Astrocyte (in vitro differentiated cells and primary cell): ENCODE measurements at places on chromosomes 5 and 9.
A peak's percentile ranks its signal among the peaks of the same experiment; 100 is the strongest.

DNA sequence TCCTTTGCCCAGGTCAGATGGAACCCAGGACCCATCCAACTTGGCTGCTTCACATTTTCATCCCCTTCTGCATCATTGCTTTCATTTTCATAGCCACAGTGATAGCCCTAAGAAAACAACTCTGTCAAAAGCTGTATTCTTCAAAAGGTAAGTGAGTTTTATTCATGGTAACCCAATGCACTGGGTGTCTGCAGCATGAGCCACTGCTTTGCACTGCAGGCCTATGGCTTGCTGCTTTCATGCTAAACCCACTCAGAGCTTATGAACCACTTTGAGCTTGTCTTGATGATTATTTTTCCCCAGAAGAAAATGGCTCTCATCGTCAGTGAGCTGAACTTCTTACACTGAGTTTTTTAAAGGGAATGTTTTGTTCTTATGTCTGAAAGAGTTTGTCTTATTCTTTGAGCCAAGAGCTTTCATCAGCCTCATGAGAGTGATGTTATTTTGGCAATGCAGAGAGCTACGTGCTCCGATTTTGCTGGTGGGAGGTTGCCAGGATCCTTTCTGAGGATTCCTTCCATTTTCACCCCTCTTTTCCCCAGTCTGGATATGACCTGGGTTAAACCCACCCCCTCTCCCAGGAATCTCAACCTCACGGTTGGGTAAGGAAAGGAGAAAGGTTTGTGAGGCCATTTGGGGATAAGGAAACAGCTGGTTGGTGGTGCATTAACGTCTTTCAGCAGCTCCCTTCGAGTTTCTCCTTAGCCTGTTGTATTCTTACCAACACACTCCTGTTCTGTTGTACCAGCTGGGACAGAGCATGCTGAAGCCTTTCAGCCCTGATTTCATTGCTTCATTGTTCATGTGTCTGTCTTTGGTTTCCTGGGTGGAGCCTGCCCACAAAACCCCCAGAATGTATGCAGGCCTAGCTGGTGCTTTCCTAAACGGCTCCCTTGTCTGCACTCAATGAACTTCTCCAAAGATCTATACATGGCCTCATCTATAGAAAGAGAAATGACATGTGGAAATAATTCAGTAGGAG, 47.6 kb downstream of the PDCD1LG2 start:
- DNase-seq = peak; percentile 23

GRCh38 chr9:89729954-89730530, 125.2 kb downstream of the GADD45G start:
- DNase-seq = no peak

DNA sequence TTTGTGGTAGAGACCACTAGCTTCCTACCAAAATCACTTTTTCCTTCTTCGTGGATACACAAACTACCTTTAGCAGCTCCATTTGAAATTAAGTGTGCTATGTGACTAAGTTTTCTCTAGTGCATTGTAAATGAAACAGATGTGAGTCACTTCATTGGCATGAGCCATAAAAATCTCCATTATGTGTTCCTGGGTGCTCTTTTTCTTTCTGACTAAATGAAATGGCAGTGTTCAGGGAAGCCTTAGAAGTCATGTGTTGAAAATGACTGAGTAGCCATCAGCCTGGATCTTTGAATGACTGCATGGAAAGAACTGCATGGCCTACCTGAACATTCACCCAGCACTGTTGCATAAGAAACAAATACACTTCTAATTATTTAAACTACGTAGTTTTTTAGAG, 107.9 kb downstream of the NDUFAF2 start:
- peak; percentile 91 for DNase-seq

DNA sequence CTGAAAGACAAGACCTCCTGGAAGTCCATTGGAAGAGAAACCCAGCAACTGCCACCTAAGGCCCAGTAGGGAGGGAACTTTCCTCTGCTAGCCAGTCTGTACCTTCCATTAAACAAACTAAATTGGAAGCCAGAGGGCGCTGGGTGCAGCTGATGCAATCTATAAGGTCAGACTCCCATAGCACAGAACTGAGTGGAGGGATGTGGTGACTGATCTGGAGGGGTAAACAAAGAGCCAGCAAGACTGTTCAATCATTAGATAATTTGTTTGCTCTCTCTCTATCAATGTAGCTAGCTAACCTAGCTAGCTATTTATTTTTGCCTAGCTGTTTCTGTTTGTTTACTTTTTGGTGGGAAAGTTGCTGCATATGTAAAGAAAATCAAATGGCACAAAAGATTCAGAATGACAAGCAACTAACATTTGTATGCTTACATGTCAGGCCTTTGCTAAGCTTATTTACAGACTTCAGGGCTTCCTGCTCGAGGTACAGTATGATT, 291.8 kb upstream of the DAB2 start:
- DNase-seq = peak; percentile 37

DNA sequence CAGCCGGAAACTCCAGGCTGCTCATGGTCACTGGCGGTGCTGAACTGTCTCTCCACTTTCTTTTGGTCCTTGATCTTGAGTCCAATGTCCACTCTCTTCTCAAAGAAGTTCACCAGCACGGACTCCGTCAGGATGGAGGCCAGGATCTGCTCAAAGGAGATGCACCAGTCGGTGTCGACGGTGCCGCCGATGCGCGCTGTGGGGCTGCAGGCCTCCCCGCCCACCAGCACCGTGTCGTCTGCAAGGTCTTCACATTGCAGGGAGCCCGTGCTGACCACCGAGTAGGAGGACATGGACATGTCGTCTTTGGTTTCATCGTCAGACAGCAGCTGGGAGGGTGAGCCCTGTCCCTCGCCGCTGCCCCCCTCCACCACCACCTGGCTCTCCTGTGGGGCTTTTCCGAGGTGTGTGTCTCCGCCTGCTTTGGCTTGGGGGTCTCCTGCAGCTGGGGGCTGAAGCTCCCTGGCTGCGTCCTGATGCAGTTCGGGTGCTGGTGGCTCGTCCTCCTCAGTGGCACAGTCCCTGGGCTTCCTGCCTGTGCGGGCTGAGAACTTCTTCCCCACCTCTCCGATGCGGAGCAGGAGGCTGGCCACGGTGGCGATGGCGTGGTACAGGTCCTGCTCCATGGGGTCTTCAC, 5.0 kb upstream of the MRNIP start:
- no peak for DNase-seq

GRCh38 chr5:137822984-137823383, 44.7 kb upstream of the MYOT start:
- no peak for DNase-seq

DNA sequence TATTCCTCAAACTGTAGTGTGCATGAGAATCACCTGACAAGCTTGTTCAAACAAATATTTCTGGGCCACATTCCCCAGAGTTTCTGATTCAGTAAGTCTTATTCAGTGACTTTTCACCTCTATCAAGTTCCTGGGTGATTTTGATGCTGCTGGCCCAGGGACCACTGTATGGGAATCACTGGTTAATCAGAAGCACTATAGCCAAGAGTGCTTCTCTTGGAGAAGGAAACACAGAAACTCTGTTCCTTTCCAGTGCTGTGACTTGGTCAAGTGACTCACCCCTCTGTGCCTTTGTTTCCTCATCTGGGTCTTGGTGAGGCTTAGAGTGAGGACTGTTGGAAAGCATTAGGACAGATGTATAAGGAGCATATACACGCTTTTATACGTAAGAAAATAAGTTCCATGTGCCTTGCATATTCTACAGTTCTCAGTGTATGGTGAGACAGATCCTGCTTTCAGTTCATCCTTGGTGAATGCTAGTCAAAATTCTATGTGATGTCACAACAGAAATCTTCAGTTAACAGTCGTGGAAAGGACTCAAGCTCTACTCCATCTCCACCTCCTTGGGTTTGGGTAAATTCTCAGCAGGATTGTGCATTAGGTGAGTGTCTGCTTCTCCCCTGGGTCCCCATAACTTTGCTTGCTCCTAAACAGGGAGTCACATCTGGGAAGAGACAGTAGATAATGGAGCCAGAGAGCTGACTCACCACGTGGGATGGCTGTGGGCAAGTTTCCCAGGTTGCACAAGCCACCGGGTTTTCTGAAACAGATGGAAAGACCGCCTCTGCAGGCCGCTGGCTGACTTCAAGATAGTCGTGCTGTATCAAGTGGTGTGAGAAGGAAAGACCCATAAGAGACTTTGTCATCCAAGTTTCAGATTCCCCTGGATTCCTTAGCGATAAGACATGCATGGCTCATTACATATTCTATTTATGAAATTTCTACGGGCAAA, 117.0 kb downstream of the NXNL2 start:
- peak; percentile 98 for DNase-seq

GRCh38 chr5:39331861-39332381, 32.4 kb downstream of the C9 start:
- no peak for DNase-seq

DNA sequence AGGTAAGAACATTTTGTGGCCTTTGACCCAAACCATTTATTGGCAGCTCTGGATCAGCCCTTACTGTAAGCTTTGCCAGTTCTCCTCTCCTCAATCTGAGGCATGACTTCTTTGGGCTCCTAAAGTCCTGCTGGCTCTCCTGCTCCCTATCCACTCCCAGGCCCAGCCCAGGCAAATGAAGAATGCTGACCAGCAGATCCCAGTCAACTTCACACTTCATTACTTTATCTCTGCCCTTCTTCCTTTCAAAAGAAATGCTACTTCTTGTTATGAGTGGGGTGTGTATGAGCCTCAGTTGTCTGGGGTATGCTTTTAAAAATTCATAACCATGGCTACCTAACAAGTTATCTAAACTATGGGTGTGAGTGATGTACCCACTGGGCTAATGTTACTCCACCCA, 479.6 kb downstream of the ACTL7B start:
- DNase-seq = no peak

DNA sequence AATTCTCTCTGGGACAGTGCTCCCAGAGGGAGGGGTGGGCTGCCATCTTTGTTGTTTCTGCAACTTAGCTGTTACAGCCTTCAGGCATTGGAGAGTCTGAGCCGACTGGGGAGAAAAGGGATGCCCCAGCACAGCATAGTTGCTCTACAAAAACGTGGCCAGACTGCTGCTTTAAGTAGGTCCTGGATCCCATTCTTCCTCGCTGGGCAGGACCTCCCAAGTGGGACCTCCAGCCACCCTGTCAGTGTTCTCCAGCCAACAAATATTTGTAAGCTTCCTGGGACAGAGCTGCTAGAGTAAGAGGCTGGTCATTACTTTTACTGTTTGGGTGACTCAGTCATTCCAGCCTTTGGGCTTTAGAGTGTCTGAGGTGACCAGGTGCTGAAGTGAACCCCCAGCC, 292.7 kb upstream of the NREP start:
- no peak for DNase-seq

DNA sequence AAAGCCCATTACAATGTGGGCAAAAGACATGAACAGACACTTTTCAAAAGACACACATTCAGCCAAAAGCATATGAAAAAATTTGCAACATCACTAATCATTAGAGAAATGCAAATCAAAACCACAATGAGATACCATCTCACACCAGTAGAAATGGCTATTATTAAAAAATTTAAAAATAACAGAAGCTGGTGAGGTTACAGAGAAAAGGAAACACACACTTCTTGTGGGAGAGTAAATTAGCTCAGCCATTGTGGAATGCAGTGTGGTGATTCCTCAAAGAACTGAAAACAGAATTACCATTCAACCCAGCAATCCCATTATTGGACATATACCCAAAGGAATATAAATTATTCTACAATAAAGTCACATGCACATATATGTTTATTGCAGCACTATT, 585.2 kb upstream of the TUSC1 start:
- peak; percentile 30 for DNase-seq

- no peak for DNase-seq
Observed at GRCh38 chr5:158421319-158421718, 562.4 kb upstream of the CLINT1 start.

GRCh38 chr5:36691696-36692371, 85.4 kb downstream of the SLC1A3 start:
- DNase-seq = peak; percentile 28

GRCh38 chr9:135174248-135174647, 86.8 kb downstream of the OLFM1 start:
- DNase-seq = no peak

- no peak for DNase-seq
Observed at GRCh38 chr9:25954209-25954608, 276.0 kb upstream of the TUSC1 start.

DNA sequence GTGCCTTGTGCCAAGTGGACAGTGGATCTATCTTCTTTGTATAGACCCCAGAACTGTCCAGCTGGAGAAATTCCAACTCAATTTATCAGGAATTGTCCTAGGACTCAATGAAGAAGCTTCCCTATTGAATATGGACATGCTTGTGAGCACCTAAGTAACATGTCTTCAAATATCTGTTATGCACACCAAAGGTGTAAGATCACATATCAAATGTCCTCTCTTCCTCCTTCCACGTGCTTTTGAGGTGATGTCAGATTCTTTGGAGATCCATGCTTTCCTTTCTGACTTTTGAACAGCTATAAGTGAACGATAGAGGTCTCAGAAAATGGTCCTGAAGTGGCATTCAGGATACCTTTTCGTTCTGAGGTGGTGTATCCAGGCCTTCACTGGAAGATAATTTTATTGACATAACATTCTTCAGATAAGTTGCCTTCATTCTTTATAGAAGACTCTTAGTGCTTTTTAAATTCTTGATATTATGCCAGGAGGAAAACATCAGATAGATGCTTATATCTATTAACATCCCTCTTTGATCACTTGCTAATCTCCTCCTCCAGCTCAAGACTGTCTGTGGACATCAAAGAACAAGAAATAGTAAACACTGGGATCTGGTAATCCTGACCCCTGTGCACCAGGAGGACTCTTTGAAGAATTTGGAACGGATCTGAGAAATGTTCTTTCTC, 246.4 kb downstream of the SMARCA2 start:
- DNase-seq = no peak

GRCh38 chr9:31702957-31703356, 681.5 kb upstream of the ACO1 start:
- DNase-seq = no peak

- DNase-seq = no peak
Observed at GRCh38 chr9:93975262-93975661, 20.1 kb upstream of the BARX1 start.

DNA sequence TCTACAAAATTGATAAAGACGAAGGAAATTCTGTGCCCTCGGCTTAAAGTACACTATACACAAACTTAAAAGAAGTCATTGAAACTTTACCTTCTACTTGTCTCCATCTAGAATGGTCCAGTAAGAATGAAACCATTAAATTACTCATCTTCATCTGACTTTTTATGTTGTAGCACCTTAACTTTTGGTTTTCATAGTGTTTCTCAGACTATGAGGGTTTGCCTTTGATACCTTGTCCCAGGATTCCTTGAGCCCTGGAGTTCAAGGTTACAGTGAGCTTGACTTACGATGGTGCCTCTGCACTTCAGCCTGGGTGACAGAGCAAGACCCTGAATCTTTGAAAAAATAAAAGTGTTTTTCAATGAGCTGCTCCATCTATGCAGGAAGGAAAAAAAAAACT, 132.2 kb downstream of the CDC42SE2 start:
- no peak for DNase-seq

- no peak for DNase-seq
Observed at GRCh38 chr9:131856105-131856504, 116.2 kb upstream of the RAPGEF1 start.

- no peak for DNase-seq
Observed at GRCh38 chr5:154642499-154643245, 112.5 kb upstream of the LARP1 start.

- peak; percentile 10 for DNase-seq
Observed at GRCh38 chr9:131624636-131625507, 79.5 kb downstream of the PRRT1B start.

GRCh38 chr5:168162464-168162863, 129.0 kb upstream of the WWC1 start:
- no peak for DNase-seq
